ENCODE measurements at places on chromosomes 6 and 20.
A peak's percentile ranks its signal among the peaks of the same experiment; 100 is the strongest.

DNA sequence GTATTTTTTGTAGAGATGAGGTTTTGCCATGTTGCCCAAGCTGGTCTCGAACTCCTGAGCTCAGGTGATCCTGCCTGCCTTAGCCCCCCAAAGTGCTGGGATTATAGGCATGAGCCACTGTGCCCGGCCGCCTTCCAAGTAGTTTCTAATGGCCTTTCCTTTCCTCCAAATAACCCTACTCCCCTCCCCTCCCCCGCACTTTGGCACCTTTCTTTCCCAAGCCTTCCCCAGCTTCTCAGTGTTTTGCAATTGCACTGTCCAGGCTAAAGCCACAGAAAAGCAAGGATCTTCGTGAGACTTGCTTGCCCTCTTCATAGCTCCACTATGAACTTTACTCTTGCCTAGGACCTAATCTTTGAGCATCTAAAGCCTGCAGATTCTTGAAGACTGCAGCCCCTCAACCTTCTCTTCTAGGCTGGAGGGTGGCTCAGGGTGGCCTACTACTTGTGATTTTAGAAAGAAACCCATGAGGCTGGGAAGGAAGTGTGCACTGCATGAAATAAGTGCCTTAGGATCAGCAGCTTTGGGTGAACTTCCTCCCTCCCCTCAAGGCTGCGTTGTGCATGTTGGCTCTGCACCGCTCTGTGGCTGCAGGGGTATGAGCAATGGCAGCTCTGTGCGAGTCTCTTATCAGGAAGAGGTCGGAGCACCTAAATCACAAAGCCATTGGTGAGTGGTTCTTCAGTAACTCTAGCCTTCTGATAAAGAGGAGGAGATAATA lies 152.4 kb upstream of the SNX9 start:
- DNase-seq: no peak

GRCh38 chr20:62643521-62644043 lies 1.3 kb downstream of the SLCO4A1 start:
- no peak for DNase-seq

DNA sequence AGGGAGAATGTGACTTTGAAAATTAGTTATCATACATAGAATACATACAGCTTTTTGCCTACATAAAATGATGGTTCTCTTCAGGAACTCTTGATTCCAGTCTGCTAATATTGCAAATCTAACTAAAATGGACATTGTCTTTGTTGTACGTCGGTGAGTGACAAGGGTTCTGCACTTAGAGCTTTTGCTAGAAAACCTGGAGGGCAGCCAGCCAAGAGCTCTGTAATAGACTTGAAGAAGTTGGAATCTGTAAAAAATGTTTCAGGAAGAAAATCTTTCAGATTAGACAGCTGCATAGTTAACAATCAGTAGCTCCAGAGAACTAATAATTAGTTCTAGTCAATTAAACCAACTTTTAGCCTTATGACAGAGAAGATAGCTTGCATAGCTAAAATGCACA lies 138.3 kb downstream of the FLRT3 start:
- no peak for DNase-seq

GRCh38 chr6:150314230-150315188 lies 54.3 kb upstream of the IYD start:
- no peak for DNase-seq

- DNase-seq: peak; percentile 24
Measured at GRCh38 chr6:152026291-152026690, 218.8 kb downstream of the ESR1 start.

DNA sequence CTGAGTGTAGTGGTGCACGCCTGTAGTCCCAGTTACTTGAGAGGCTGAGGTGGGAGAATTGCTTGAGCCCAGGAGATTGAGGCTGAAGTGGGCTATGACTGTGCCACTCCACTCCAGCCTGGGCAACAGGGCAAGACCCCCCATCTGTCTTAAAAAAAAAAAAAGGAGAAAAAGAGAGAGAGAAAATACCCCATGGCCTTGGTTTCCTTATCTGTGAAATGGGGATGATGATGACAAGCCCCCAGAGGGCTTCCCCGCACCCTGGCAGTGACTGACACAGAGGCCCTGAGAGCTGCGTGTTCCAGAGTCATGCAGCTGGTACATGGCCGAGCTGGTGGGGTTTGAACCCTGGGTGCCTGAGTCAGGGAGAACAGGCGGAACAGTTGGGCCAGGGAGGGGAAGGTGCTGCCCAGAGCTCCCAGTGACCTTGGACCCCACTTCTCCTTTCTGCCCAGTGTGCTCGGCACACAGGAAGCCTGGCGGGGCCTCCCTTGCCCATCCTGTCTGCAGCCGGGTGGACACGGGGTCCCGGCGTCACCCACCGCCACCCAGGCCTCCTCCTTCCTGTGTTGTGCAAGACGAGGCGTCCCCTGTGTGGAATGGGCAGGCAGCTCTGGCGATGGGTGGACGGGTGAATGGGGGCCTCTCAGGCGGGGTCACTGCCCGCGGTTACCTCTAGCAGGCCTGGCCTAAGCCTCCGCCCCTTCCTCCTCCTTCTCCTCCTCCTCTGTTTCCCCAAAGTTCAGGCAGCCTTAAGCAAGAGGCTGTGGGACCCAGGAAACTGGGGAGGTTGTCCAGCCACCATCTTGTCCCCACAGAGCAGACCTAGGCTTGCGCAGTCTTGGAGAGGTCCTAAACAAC lies 84.2 kb downstream of the CEBPB start:
- no peak for DNase-seq

DNA sequence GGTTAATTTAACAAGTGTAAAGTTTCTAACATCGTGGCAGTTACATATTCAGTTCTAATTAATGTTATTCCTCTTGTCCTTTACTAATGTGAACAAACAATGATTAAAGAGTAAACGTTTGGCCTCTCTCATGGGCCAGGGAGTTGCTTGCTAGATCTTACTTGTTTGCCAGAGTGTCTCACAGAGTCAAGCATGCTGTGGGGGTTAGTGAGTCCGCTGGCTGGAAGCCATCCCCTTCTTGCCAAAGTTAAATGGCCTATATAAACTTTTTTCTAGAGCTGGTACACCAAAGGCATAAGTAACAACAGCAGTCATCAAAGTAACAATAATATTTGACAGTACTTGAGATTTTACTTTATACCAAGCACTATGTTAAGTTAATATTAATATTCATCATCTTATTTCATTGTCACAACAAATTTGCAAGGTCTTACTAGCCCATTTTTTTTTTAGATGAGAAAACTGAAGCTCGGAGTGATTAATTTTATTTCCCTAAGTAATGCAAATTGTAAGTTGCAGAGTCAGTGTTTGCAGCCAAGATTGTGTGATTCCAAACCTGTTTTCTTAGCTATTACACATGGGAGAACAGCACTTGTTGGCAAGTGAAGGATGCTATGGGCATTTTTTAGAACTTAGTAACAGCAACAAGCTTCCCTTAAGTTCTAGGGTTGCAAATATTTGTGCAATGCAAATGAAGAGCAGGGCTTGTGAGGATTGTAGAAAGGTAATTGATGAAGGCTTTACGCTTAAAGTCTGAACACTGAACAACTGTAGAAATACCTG lies 224.5 kb downstream of the RFPL4B start:
- peak; percentile 55 for DNase-seq

DNA sequence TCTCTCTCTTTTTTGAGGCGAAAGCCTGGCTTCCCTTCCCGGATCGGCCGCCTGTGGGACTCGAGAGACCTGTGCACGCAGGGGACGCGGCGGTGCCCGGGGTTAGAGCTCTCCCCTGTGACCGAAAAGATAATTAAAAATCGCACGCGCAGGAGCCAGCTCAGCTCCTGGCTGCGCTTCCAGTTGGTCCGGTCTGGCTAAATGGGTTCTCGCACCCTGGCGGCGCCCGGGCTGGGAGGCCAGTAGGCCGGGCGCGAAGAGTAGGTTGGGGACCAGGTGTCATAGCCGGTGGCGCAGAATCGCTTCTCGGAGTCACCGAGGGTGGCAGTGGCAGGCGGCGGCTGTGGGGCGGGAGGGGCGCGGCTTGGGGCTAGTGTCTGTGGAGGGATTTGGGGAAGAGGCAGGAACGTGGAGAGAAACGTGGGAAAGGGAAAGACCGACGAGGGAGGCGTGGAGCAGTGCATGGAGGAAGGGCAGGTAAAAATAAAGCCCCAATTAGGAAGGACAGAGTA lies 41.9 kb upstream of the SUPT3H start:
- no peak for DNase-seq

- DNase-seq: peak; percentile 58
Measured at GRCh38 chr20:56636716-56637115, 7.6 kb downstream of the TFAP2C start.

GRCh38 chr6:133092199-133092598 lies 149.0 kb upstream of the EYA4 start:
- no peak for DNase-seq

GRCh38 chr20:3753098-3753497 lies 14.5 kb downstream of the ADISSP start:
- DNase-seq: peak; percentile 75

GRCh38 chr20:53870426-53871315 lies 199.7 kb downstream of the BCAS1 start:
- DNase-seq: no peak

DNA sequence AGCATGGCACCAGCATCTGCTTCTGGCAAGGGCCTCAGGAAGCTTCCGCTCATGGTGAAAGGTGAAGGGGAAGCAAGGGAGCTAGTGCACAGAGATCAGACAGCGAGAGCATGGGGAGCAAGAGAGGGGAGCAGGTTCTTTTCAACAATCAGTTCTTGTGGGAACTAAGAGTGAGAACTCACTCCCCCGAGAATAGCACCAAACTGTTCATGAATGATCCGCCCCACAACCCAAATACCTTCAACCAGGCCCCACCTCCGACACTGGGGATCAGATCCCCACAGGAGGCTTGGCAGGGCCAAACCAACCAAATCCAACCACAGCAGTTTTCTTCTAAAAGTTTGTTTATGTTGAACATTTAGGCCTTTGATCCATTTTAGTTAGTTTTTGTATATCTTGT lies 69.7 kb upstream of the BHLHE23 start:
- no peak for DNase-seq

- DNase-seq: no peak
Measured at GRCh38 chr6:52927451-52927850, 18.0 kb upstream of the GSTA3 start.

GRCh38 chr20:19428324-19428723 lies 215.9 kb downstream of the SLC24A3 start:
- DNase-seq: no peak

- DNase-seq: no peak
Measured at GRCh38 chr6:41375598-41376151, 40.3 kb downstream of the NCR2 start.

GRCh38 chr20:10476319-10476724 lies 41.2 kb downstream of the SLX4IP start:
- peak; percentile 23 for DNase-seq

DNA sequence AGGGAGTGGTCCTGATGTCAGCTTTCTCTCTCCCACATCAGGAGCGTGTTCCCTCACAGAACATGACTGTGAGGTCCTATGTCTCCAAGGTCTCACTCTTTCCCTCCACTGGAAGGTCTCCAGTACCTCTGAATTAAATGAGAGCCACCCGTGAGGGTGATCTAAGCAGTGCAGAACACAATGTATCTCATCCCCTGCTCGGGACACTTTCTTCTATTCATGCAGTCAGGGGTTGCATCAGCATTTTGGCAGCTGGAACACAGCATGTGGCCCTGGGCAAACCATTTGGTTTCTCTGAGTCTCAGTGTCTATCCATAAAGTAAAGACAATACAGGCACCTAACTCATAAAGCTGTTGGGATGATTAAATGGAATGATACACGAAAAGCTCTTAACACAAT lies 34.2 kb downstream of the MAFB start:
- peak; percentile 2 for DNase-seq

DNA sequence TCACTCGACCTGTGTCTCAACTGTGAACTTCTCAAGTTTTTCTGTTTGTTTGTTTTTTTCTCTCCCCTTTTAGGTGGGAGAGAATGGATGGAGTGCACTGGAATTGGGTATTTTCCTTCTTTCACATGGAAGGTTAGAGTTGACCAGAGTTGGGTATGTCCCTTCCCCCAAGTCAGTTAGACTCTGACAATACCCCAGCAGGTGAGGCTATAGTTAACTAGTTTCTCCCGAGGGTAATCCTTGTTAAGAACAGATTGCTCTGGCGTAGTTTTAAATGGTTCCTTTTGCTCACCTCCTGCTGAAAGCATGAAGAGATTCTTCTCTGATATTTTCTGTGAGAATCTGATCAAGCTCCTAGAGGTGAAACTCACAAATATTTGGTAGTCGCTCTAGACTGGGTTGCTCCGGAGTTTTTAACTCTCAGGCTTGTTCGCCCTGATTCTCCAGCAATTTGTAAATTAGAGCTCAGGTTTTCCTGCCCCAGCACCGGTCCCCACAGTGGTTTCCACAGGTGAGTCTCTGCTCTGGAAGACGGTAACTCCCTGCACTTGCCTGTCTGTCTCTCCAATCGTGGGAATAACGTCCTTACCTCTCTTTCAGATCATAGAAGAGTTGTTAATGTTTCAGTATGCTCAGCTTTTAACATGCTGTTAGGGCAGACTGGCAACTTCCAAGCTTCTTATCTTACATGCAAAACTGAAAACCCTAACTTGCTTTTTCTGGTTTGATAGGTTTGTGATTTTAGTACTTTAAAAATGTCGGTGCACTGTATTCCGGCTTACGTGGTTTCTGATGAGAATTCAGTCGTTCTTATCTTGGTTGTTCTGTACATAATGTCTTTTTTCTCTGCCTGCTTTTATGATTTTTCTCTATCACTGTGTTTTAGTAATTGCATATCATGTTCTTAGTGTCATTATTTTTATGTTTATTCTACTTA lies 111.2 kb upstream of the HIVEP1 start:
- DNase-seq: no peak

- no peak for DNase-seq
Measured at GRCh38 chr20:64140061-64140931, 24.0 kb upstream of the MYT1 start.

GRCh38 chr6:14123386-14124111 lies 6.0 kb downstream of the CD83 start:
- peak; percentile 25 for DNase-seq

GRCh38 chr6:69162811-69163210 lies 527.7 kb downstream of the ADGRB3 start:
- DNase-seq: no peak

DNA sequence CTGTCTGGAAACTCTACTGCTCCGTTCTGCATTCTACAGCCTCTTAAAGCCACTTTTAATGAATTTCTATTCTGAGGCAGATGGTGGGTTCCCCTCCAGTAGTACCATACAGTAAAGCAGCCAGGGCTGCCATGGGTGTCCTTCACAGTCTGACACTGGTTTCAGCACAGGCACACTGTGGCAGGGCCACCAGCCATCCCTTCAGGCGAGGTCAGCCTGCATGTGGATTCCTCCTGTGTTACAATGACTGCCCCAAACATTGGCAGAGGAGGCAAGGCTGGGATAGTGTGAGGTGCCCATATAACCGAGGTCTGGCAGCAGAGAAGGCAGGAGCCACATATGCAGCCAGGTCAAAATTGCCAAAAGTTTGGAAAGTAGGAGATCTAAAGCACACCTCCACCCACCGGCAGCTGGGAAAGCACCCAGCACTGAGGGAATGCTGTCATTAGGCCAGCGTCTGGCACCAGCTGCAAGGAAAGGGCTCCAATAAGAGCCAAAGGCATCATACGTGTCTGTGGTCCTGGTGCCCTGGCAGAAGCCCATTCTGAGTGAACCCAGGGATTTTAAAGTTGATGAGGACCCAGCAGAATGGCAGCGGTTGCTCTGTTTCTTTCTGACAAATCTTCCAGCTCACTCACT lies 24.0 kb downstream of the STK35 start:
- DNase-seq: no peak

- DNase-seq: peak; percentile 55
Measured at GRCh38 chr6:87756858-87757257, 54.8 kb upstream of the AKIRIN2 start.

- DNase-seq: peak; percentile 22
Measured at GRCh38 chr6:28897369-28897745, 26.4 kb downstream of the TRIM27 start.

Data from adipocyte (in vitro differentiated cells).